T-helper 1 cell (primary cell): ENCODE measurements at places on chromosomes 12 and 14.

GRCh38 chr12:104682790-104683279 is 226.1 kb downstream of the CHST11 start:
- DNase-seq = peak; percentile 35

- no peak for DNase-seq
Observed at GRCh38 chr12:1418144-1418543, 176.2 kb downstream of the FBXL14 start.

DNA sequence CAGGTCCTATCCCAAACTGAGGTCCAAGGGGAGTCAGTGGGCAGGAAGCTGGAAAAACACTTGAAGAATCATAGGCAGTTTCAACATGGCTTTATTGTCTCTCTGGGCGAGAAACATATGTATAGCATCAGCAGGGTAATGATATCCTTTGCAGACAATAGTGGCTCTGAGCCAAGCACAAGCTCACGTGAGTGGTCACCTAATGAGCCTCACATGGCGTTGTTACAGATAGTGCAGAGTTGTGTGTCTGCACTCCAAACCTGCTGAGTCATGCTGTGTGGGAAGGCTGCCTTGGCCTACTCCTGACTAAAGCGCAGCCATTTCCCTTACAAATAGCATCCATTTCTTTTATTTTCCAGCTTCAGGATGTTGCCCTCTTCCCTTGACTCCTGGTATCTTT is 105.2 kb upstream of the SYT1 start:
- DNase-seq = no peak

- DNase-seq = no peak
Observed at GRCh38 chr12:9742661-9743060, 9.8 kb upstream of the CLECL1 start.

DNA sequence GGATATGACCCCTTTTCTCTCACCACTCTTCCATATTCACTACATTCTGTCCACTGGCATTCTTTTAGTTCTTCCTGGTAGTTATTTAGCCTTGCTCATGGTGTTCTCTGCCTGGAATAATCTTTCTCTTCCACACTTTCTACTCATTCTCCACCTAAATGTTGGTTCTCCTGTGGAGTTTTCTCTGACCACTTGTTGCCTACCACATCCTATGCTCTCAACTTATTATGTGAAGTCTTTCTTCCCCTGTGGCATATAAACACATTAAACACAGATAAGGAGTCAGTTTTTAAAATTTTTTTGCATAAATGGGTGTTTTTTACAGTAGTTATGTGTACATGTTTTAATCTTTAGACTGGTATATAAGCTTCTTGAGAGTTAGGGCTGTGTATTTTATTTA is 3.3 kb upstream of the SMARCC2 start:
- DNase-seq = no peak

DNA sequence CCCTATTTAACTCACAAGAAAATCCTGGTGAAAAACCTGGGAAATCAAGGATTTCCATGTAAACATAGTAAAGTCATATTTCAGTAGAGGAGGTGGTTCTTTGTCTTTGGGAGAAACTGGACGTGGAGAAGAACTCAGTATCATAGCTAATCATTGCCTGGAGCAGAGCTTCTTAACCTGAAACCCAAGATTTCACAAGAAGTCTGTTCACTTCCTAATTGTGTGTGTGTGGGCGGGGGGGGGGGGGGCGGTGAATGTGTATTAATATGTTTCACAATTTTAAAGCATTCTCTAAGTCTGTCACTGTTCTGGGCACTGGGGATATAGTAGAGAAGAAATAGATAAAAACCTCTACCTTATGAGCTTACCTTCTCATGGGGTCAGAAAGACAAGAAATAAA is 96.7 kb upstream of the PPP4R3A start:
- no peak for DNase-seq

DNA sequence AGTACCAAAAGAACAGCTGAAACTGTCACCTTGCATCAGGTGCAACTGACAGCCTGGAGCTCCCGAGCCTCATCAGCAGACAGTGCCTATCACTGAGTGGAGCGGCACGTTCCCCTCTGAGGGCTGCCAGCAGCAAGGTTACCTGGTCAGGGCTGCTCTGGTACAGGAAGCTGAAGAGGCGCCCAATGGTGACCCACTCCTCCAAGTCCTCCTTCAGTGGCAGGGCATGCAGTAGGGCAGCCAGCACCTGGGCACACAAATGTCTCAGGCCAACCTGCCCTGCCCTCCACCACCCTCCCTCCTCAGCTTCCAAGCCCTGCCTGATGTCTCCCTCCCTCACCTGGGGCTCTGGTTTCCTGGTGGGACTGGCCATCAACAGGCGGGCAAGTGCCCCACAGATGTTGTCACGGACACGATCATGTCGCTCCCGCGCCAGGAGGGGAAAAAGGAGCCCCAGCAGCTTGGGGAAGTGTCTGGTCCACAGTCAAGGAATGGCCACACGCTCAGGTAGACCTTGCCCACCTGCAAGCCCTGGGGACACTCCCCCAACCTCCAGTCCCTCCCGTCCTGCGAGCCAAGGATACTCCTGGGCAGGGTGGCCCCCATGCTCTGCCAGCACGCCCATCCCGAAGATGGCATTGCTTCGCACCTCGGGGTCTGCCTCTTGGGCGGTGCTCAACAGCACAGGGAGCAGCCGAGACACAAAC is 7.1 kb downstream of the IPO4 start:
- DNase-seq = no peak

- DNase-seq = no peak
Observed at GRCh38 chr14:30016002-30016401, 88.4 kb upstream of the PRKD1 start.

GRCh38 chr12:27012239-27012981 is 1.8 kb downstream of the TM7SF3 start:
- no peak for DNase-seq

DNA sequence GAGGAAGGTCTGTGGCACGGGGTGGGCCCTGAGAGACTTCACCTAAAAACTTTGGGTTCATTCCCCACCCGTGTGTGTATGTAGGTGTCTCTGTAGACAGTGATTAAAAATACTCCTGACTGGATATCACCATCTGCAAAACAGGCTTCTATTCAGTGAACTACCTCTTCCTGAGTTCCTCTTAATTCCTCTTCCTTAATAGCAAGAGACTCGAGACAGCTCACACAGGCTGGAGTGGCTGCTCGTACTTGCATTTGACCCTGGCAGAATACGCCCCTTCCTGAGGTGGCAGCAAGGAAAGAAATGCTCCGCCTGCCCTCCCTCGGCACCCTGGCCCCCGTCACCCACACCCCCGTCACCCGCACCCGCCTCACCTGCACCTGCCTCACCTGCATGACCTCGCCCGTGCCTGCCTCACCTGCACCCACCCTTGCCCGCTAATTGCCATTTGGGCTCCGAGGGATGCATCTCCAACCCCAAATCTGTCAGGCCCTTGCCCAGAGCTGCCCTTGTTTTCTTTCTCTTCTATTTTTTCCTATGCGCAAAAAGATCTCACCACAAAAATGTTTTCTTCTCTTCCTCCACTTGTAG is 90.0 kb downstream of the FBXL14 start:
- DNase-seq = no peak

GRCh38 chr12:48296586-48297282 is 54.0 kb downstream of the ZNF641 start:
- peak; percentile 31 for DNase-seq

DNA sequence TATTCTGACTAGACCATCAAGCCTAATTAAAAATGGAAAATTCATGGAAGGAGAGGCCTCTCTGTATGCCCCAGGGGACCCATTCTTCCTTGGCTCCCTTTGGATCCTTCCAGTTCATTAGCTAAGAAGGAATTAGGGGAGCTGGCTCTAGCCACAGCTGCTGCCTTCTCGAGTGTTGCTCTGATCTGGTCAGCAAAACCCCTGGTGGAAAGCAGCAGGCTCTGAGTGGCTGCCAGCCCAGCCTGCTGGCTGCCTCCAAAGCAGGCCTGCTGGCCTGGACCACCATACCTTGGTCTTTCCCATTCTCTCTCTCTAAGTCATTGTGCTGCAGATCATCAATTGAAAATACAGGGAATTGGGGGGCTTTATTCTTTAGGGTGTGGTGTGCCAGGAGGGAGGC is 29.0 kb upstream of the AKAP6 start:
- no peak for DNase-seq

- DNase-seq = no peak
Observed at GRCh38 chr12:116635487-116635886, 76.3 kb downstream of the MAP1LC3B2 start.

DNA sequence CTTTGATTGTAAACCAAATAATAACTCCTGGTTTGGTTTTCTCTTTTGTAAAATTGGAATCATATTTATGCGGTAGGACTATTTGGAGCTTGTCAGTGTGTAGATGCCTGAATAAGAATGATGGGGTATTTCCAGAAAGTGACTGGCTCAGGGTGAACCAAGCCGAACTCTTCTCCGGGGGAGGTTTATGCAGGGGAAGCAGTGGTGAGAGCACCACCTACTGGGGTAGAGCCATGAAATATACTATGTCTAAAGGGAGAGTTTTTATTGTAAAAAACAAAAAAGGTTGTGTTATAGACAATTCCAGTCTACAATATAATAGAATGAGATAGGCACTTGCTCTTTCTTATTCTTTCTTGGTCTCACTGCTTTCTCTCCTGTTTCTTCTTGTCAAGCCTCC is 222.9 kb upstream of the SLC16A7 start:
- DNase-seq = no peak

DNA sequence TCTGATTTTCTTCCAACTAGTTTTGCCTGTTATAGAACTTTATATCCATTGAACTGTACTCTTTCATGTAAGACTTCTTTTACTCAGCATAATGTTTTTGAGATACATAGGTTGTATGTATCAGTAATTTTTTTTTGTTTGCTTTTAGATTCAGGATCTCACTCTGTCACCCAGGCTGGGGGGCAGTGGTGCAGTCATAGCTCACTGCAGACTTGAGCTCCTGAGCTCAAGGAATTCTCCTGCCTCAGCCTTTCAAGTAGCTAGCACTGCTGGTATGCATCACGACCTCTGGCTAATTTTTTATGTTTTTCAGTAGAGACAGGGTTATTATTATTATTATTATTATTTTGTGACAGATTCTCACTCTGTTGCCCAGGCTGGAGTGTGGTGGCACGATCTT is 65.0 kb upstream of the DDHD1 start:
- no peak for DNase-seq

GRCh38 chr14:104926619-104927431 is 2.1 kb downstream of the PLD4 start:
- DNase-seq = no peak

DNA sequence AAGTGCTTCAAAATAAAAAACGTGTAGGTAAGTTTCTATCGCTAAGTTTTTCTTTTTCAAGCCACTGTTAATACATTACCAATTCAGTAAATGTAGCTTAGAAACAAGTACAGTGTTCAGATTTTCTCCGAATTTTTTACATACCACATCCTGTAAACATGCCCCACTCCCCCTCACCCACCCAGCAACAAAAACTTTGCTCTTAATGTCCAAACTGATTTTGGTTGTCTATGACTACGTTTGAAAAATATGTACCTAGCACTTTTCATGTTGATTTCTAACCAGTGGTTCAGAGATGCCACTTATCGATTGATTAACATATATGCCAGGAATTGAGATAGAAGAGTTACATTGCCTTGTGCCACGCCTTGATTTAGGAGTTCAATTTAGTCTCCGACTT is 663 bp upstream of the LIN7A start:
- DNase-seq = no peak

DNA sequence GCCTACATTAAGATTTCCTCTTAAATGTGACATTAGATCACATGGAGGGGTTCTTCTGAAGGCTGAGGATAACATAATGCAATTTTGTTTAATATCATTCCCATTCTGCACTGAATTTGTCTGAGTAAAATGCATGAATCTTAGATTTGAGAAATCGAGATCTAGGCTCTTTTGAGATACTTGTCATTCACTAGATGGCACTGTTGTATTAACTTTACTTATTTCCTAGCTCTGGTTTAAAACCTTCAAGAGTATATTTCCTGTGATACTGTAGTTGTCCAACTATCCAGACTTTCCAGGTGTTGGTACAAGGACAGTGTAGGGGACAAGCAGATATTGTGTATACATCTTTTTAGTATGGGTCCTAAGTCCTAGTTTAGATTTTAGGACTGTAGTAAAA is 91.7 kb upstream of the SEL1L start:
- DNase-seq = no peak
